ENCODE measurements at places on chromosomes 16 and 17.

GRCh38 chr16:28877655-28878000 is 660 bp upstream of the ATP2A1 start:
- DNase-seq: no peak

GRCh38 chr17:49634485-49634860 is 43.4 kb downstream of the SPOP start:
- no peak for DNase-seq

GRCh38 chr16:10744370-10745030 is 858 bp downstream of the NUBP1 start:
- no peak for DNase-seq

GRCh38 chr17:4147751-4148310 is 4.8 kb downstream of the CYB5D2 start:
- no peak for DNase-seq

GRCh38 chr17:49748791-49749190 is 15.1 kb downstream of the FAM117A start:
- peak; percentile 44 for DNase-seq

DNA sequence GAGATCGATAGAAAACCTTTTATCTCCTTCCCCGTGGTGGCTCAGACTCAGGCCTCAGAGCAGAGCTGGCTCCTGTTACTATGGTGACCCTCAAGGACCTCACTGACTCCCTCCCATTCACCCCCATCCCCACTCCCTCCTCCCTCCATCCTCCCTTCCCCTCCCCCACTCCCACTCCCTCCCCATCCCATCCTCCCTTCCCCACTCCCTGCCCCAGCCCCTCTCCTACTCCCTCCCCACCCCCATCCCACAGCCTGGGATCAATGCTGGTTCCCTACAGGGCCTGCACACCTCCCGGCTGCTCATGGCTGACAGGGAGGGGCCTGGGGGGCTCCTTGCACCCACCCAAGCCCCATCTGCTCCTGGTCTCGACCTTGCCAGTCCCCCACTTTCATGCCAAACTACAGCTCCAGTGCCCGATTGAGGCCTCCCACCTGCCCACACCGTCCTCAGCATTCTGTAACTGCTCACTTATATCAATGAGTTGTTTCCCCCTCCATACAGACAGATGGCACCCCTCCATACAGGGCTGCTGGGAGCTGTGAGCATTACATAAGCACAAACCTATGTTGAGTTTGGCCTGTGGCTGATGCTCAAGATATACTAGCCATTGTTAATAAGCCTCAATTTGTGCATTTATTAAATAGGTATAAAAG is 11.6 kb upstream of the RAI1 start:
- DNase-seq: no peak

DNA sequence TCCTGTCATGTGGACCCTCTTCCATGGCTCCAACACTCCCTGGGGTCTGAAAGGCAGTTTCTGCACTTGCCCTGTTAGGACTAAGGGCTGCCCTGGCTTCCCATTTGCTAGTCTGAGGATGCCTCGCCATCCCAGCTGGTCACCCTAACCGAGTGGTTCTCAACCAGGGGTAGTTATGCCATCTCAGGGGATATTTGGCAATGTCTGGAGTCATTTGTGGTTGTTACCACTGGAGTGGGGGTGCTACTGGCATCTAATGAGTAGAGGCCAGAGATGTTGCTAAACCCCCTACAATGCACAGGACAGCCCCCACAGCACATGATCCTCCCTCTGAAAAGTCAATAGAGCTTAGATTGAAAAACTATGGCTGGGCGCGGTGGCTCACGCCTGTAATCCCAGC is 26.9 kb upstream of the CDH1 start:
- no peak for DNase-seq

GRCh38 chr17:6555331-6556120 is 829 bp downstream of the PITPNM3 start:
- DNase-seq: no peak

GRCh38 chr16:1991135-1991551 is 1.4 kb downstream of the SYNGR3 start:
- no peak for DNase-seq

DNA sequence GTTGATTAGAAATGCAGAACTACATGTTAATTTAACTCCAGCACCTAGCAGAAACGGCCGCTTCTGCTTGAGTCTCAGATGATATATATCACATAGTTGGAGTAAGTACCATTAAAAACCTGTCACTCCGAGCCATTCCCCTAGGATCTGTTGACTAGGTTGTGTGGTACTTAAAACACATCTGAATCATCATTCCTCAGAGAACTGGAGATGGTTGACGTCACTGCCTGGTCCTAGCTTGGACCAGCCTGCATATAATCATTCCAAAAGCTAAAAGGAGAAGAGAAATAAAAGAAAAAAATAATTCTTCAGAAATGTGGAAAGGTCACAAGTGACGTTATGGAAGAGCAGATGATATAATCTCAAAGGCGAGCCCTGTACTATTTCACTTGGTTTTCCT is 31.3 kb upstream of the RASL10B start:
- DNase-seq: no peak

DNA sequence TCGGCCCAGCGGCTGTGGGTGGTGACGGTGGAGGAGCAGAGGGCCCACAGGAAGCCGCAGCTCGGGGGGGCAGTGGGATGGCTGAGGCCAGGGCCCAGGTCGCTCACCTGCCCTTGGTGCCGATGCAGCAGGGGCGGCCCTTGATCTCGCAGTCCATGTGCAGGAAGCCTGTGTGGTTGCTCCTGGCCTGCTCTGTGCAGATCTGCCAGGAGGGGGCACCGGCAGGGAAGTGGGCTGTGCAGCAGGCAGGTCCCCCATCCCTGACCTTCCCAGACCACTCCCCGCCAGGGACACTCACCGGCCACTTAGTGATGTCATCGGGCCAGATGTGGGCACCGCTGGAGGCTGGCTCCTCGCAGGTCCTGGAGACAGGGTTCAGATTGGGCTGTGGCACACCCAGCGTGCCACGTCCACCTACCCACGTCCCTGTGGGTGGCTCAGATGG is 6.2 kb downstream of the AANAT start:
- no peak for DNase-seq

DNA sequence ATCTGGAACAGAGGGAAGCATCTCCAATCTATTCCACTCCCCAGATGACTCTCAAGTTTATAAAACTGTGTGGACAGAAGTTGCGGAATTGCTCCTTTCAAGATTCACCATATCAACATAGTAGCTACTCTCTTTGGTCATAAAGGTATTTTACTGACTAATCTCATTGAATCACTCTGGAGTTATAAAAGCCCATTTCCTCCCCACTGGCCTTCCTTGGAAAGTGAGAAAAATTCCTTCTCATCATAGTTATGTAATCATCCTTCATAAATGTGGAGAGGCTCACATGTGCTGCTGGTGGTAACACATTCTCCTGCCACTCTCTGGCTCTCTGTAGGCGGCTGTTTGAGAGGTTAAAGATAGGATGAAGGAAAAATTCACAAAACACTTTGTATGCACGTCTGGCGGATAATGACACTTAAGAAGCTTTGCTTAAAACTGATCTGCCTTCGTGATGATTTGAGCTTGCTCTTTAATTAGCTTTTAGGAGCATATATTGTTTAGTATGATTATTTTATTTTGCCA is 1034.0 kb upstream of the EEF2KMT start:
- DNase-seq: no peak

- DNase-seq: no peak
Measured at GRCh38 chr17:40568074-40568836, 3.0 kb upstream of the CCR7 start.

DNA sequence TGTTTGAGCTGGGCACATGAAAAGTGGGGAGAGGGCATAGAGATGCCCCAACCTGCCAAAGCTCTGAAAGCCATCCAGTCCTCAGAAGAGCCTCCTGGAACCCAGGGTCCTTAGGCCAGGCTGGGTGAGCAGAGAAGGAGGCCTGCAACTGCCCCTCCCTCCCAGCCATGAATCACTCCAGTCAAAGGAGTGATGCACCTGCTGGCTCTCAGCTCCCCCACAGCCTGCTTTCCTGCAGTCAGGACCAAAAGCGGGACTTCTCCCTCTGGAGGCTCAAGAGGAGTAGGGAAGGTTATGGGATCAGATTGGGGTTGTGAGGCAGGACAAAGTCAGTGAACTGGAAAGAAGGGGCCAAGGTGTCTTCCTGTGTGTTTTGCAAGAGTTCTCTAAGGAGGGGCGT is 145.6 kb downstream of the TMEM132E start:
- DNase-seq: no peak

GRCh38 chr17:78774956-78775571 is 7.0 kb downstream of the CYTH1 start:
- peak; percentile 54 for DNase-seq

- no peak for DNase-seq
Measured at GRCh38 chr17:72717676-72718075, 374.8 kb downstream of the SLC39A11 start.

DNA sequence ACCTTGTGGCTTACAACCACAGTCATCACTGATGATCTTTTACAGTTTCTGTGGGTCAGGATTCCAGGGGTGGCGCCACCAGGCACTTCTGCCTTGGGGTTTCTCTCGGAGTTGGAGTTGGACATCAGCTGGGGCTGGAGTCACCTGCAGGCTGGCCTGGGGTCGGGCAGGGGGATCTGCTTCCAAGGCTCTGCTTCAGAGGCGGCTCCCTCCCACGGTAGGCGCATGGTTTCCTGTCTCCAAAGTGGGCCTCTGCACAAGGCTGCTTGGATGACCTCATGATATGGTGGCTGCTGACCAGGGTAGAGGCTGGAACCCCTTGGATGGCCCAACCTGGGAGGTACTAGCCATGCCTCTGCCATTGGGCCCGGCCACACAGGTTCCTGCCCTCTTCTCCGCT is 170.6 kb upstream of the CIBAR2 start:
- DNase-seq: no peak

- no peak for DNase-seq
Measured at GRCh38 chr17:83055911-83056582, 23.4 kb upstream of the METRNL start.

DNA sequence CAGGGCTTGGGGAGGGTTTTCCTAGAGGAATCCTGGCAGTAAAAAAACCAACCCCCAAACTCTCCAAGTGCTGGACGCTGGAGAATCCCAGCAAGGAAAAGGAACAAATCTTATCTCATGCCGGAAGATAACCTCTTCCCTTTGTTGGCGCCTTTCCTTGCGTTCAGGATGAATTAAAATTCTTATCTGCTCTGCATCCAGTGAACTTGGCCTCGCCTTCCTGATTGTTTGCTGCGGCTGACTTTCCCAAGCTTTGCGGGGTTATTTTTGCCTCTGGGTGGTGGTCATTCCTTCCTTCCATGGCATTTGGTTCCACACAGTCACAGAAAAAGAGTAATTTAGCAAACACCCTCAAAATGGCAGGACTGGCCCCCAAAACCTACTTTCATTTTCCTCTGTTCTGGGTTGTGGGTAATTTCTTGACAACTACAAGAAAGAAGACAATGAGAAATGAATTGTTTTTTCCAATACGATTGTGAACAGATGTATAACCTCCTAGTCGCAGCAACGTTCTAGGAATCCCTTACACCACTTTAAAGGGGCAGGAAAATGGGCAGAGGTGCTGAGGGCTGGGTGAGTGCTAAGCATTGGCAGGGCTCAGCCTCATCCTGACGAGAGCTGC is 77.8 kb downstream of the MRC2 start:
- no peak for DNase-seq

DNA sequence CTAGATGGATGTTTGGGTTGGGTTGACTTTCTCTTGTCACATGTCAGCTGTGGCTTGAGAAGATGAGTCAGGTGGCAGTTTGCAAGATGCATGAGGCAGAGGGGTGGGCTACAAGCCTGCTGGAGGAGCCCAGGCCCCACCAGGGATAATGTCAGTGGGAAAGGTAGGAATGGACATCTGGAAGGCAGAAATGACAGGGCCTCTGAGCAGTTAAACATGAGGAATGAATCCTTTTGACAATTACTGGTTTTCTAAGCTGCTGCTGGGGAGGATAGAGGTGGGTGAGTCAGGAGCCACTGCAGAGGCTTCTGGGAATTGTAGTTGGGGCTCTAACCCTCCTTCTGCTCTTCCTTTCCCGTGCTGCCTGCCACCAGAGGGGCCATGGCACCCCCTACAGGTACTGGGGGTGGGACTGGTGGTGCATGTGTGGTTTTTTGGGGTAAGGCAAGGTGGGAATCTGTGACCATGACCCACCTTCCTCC is 15.7 kb downstream of the SLC52A1 start:
- DNase-seq: no peak

DNA sequence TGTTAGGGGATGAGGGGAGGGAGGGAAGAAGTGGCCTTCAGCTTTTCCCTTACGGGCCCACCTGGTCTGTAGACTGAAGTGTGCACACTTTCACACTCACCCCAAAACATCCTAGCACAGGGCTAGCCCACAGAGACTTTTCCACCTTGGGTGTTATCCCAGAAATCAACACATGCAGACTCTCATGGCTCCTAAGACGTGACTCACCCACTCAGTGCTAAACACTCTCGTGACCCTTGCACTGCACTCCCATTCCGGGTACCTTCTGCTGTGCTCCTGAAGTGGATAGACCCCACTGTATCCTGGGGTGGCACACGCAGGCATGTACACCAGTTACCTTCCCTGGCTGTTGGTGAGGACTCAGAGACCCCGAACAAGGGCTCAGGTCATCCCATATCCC is 23.0 kb upstream of the ABCC3 start:
- no peak for DNase-seq

- no peak for DNase-seq
Measured at GRCh38 chr17:28974451-28974850, 23.1 kb upstream of the PHF12 start.

DNA sequence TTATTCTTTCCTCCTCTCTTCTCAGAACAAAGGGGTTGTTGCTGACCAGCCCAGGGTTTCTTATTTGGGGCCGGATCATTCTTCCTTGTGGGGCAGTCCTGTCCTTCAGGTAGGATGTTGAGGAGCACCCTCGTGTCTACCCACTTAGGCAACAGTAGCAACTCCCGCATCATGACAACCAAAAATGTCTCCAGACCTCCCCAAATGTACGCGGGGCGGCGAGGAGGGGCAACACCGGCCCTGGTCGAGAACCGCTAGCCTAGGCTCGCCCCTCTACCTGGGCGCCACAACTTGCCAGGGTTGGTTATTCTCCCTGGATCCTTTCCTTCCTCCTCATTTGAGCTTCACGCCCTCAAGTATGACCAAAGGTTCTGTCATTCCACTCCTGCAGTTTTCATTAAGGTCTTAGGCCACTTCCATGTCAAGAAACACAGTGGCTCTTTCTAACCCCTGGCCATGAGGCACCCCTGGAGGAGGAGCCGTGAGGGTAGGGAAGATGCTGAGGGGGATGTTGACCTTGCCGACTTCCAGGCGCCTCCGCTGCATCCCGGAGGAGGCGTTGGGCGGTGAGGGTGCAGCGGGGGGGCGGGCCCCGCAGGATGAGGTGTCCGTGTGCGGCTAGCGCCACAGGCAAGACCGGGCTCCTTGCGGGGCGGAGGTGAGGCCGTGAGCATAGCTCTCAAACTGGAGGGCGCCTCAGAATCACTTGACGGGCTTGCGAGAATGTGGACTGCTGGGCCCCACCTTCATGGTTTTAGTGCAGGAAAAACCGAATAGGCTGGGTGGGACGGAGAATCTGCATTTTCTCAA is 712 bp upstream of the SPECC1 start:
- DNase-seq: no peak

Data from activated T-helper 9 cell treated with anti-CD3 and anti-CD28 coated beads, Interleukin-2, amount 50 U/mL, for 16 hours (primary cell).